ENCODE measurements at places on chromosomes 16 and 17. TPM values are rescaled to one million over a fixed set of nuclear protein-coding genes. Genes with fewer than 3 reads are reported as not detected.

KCTD5 gene
- total RNA-seq, result 42.9 TPM

KRT36 gene
- total RNA-seq, result not detected

SLC5A2 gene
- total RNA-seq, result 0.48 TPM

ASGR1 gene
- 1.5 TPM for total RNA-seq

ASPHD1 gene
- 26.0 TPM for total RNA-seq

CDYL2 gene
- 0.33 TPM for total RNA-seq

POLR2C gene
- 106 TPM for total RNA-seq
